Fibroblast of skin of back (primary cell): ENCODE measurements at places on chromosomes 13 and 19.

DNA sequence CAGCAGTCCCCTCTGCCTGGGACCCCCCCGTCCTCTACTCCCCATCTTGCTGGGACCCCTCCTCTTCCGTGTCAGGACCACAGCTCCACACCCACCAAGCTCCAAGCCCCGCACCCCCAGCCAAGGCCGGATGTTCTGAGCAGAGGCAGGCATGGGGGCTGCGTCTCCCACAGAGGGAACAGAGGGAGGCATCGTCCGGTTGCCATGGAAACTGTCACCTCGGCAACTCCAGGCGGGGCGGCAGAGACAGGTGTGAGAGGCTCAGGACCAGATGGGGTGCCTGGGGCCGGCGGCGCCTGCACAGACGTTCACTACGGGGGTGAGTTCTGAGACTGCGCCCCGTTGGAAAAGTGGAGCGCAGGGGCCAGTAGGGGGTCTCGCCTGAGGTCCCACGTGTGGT lies 5.4 kb downstream of the RNU6-9 start:
- no peak for DNase-seq

GRCh38 chr13:59480396-59481259 lies 683.1 kb downstream of the DIAPH3 start:
- peak; percentile 13 for DNase-seq

- DNase-seq, result no peak
These were observed 7.1 kb upstream of the CIRBP start for GRCh38 chr19:1261798-1262622.

DNA sequence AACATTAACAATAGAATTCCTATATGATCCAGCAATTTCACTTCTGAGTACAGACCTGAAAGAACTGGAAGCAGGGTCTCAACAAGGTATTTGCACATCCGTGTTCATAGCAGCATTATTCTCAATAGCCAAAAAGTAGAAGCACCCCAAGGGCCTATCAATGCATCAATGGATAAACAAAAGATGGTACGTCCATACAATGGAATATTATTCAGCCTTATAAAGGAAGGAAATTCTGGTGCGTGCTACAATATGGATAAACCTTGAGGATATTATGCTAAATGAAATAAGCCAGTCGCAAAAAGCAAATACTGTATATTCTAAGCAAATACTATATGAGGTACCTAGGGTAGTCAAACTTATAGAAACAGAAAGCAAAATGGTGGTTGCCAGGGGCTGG lies 30.8 kb upstream of the CEBPA start:
- no peak for DNase-seq

DNA sequence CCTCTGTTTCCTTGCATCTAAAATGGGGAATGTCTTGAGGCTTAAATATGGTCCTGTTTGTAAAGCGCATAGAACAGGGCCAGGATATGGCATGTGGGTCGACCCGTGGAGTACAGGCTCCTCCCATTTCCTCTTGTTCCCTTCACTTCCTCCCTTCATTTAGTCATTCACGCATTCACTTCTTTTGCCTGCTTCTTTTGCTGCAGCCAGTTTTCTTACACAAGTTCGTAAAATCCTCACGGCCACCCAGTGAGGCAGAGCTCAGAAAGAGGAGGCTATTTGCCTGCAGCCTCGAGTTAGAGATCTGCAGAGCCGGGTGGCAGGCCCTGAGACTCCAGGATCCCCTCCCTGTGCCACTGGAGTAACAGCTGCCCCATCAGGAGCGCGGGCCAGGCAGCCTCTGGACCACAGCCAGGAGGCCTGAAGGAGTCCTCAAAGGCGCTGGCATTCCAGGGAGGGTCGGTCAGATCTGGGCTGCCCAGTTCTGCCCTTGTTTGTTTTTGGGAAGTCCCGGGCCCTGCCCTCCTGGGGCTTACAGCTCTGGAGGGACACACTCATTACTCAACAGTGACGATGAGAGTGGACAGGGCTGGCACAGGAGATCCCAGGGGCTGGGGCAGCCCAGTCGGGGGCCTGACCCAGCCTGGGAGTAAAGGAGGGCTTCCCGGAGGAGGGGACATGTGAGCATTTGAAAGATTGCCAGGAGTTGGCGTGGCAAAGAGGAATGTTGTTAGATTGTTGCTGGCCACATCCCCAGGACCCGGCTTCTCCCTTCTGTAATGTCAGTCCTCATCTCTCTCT lies 4.6 kb downstream of the PPP5C start:
- peak; percentile 84 for DNase-seq

DNA sequence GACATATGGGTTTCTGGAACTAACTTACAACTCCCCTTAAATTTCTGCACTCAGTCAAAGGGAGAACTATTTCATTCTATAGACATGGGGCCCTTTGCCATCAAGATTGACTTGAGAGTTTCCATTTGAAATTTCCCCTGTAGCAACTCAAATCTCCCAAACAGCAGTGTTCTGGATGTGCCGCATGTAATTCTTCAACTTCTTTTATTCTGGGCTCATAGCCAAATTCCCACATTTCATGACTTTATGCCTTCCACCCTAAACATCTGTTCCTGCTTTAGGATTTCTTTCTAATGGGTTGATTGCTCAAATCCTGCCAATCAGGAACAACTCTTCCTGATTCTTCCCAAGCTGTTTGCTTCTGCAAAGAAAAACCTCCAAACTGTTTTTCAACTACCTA lies 336.0 kb downstream of the TBC1D4 start:
- DNase-seq, result peak; percentile 52

DNA sequence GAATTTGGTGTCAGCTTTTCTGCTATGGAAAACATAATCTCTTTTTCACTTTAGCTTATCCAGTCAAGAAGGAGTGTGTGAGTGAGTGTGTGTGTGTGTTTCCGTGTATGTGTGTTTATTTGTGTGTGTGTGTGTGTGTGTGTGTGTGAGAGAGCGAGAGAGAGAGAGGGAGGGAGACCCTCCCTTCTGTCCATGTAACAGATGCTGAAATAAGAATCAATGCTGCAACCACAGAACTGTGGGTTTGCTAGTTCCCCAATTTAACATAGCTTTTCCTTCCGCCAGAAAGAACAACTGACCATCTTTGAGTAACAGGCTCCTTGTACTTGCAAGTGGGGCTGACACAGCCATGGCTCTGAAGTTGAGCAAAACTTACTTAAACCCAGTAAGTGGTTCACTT lies 5.2 kb downstream of the LCP1 start:
- no peak for DNase-seq

GRCh38 chr13:49563516-49563915 lies 21.8 kb downstream of the RCBTB1 start:
- DNase-seq, result no peak
